ENCODE measurements at places on chromosomes 16 and 17.

- no peak for DNase-seq
These were observed 52.8 kb upstream of the MYH10 start for GRCh38 chr17:8683355-8683754.

GRCh38 chr17:10094797-10095196, 103.6 kb downstream of the GAS7 start:
- no peak for DNase-seq

GRCh38 chr17:58572846-58573245, 58.4 kb upstream of the MTMR4 start:
- no peak for DNase-seq

GRCh38 chr17:20852239-20852989, 190.4 kb downstream of the USP22 start:
- DNase-seq: no peak

DNA sequence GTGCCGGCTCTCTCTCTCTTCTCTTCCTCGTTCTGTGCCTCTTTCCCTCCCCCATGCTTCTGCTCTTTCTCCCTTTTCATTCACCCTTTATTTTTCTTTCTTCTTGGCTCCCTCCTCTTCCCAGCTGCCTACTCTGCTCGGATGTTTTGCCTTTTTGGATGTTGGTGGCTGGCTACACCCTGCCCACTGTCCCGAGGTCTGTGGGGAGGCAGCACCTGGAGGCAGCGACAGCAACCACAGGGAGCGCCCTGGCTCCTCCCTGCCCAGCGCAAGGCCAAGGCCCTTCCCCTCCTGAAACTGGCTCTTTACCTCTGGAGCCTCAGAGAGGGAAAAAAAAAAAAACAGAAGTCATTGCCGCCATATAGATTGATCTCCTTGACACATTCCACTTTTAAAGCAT, 20.0 kb downstream of the CLUAP1 start:
- no peak for DNase-seq

- DNase-seq: no peak
These were observed 81.8 kb upstream of the CCL2 start for GRCh38 chr17:34173241-34173640.

DNA sequence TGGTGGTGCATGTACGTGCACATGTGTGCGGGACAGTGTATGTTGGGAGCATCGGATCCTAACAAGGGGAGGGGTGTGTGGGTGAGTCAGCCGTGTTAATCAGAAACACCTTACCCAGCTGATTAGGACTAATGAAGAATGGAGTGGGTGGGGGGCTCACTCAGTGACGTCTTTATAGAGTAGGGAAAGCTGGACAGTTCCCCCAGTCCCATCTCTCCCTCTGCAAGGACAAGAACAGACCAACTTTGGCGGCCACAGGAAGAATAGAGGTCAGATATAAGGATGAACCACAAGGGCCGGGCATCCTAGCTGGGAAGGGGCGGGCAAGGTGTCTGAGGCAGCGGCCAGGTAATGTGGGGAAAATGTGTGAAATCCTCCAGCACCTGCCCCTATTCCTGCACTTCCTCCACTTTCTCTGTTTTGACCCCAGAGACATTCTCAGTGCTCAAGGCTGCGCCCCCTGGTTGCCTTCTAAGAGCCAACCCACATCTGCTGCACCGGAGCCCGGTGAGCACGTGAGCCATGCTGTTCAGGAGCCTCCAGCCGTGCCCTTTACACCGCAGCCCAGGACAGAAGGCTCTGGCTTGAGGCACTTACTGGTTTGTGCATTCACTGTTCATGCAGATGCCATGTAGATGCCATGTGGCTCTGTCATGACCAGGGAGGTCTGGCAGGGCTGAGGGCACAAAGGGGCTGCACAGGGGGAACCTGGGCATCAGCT, 18.9 kb upstream of the TBX21 start:
- no peak for DNase-seq

GRCh38 chr16:1557074-1557473, 23.6 kb downstream of the TMEM204 start:
- no peak for DNase-seq

DNA sequence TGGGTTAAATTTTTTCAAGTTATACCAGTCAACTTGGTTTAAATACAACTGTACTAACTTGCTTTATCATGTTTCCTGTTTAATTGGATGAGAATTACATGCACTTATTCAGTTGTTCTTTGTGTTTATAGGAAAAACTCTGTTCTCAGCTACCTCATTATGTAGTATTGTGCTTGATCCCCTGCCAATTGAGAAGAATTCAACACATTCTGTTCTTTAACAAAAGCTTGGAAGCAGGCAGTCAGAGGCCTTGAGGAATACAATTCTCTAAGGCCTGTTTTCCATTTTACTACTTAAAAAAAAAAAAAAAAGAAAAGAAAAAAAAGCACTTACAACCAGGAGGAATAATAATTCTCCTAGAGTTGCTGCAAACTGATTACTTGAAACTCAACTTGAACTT, 60.6 kb upstream of the CMIP start:
- no peak for DNase-seq

GRCh38 chr16:86245895-86246294, 264.4 kb upstream of the FOXF1 start:
- DNase-seq: no peak

GRCh38 chr16:10663146-10663545, 31.6 kb downstream of the TEKT5 start:
- no peak for DNase-seq

- no peak for DNase-seq
These were observed 810.6 kb downstream of the CDH11 start for GRCh38 chr16:64311241-64311640.

- DNase-seq: no peak
These were observed 24.8 kb downstream of the STH start for GRCh38 chr17:46023783-46024388.

- DNase-seq: no peak
These were observed 1.3 kb downstream of the ARHGAP23 start for GRCh38 chr17:38429476-38430100.

DNA sequence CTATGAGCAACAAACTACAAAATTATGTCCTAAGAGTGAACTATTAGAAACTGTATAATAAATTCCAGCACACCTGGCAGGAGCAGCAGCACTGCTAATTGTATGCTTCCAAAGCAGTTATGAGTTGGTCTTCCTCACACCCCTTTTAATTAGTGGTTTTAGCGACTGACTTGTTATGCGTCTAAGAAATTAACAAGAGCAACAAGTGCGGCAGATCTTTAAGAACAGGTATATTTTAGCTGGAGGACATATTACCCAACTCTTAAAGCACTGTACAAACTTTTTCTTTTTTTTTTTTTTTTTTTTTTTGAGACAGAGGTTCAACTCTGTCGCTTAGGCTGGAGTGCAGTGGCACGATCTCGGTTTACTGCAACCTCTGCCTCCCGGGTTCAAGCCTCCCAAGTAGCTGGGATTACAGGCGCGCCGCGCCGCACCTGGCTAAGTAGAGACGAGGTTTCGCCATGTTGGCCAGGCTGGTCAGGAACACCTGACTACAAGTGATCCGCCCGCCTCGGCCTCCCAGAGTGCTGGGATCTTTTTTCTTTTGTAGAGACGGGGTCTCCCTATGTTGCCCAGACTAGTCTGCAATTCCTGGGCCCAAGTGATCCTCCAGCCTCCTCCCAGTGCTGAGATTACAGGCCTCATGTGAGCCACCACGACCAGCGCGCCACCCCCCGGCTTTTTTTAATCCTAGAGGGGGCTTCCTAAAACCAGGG, 1.6 kb upstream of the FBXL20 start:
- no peak for DNase-seq

DNA sequence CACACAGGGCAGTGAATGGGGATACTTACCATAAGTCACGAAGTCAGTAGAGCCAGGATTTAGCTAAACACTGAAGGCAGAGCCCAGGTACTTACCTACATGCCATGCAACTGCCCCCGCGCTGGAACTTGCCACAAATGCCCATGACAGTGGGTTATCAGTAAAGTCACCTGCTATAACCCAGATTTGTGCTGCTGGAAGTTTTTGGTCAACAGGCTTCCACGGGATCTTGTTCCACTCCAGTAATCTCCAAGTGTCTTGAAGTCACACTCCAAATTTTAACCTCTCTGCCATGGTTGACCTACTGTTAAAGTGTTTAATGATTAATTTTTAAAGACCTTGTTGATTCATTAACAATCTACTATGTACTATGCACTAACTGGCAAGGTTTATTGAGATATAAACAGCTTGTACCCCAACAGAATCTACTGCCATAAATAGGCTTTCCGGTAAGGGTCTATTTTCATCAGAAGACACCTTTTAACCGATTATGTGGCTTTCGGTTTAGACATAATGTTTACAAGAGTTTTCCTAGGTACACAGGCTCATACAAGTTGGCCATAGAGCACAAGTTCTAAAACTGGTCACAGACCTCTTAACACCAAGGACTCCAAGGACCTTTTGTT, 6.3 kb upstream of the SLC5A11 start:
- DNase-seq: no peak

GRCh38 chr17:22411185-22411784, 719.0 kb downstream of the KCNJ18 start:
- no peak for DNase-seq

DNA sequence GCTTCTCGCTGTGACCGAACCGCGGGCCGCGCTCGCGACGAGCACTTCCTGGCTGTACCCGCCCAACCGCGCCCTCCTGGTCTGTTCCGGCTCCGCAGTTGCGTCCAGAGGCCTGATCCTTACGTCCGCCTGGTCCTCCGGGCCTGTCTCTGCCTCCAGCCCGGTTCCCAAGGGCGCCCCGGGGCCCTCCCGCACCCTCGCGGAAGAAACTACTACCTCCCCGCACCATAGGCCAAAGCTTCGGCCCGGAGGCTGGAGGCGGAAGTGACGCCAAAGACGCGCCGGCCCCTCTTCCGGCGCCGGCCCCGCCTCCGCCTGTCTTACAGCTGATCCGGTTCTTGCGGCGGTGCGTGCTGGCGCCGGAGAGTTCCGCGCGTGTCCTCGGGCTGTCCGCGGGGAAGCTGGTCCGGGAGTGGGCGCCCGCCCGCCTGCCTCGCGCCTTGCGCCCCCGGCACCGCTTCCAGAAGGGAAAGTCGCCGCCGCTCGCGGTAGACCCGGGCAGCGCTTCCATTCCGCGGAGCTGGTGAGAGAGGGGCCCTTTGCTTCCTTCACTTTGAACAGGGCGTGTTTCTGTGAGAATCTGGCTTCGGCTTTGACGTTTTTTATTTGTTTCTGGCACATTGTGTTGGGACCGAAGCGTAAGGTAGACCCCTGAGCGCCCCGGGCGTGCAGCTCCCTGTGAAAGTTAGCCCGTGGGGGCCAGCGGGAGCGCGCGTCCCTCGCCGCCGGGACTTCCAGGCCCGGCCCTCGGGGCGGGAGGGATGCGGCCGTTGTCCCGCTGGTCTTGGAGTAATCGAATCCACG, at the start of gene ZNF778:
TSS of gene ZNF778 (plus strand) at position 316 of the 804 bp plus-strand sequence. CDS start 3,425 bp downstream, outside the sequence.
- DNase-seq: no peak

DNA sequence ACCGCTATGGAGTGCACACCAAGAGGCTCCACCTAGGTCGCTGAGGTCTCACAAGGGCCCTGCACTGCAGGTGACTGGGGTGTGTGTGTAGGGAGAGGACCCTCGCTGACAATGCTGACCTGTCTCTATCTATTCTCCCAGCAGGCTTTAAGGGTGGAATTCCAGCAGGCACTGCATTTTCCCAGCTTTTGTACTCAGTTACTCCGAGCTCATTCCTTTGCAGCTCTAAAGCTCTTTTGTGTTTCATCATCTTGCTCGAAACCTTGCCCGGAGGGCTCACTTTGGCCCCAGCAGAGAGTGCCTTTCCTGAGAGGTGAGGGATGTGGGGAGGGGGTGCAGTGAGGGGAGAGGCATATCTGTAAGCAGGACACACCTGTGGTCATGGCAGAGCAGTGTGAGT, 39.3 kb downstream of the SMPD3 start:
- DNase-seq: no peak

GRCh38 chr17:28199115-28199514, 119.9 kb upstream of the TMEM97 start:
- no peak for DNase-seq

GRCh38 chr17:78899361-78900260, 3.4 kb downstream of the CEP295NL start:
- no peak for DNase-seq

DNA sequence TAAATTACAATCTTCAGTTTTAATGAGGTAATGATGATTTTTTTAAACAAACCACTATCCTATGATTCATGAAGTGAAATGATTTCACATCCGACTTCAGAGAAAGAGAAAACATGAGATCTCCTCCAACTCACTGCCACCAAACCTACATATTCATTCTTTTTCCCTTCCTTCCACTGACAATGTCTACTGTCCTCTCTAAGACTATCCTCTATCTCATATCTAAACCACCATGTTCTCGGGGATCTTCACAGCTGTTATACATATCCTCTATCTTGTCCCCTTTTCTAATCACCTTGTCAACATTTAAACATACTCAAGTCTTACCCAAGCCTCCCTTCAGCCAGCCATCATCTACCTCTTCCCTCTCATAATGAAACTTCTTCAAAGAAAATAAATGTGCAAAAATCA, 53.5 kb downstream of the SMURF2 start:
- DNase-seq: no peak

- DNase-seq: no peak
These were observed 22.5 kb upstream of the MAF start for GRCh38 chr16:79623062-79623461.

- no peak for DNase-seq
These were observed 16.5 kb downstream of the ASPSCR1 start for GRCh38 chr17:81993729-81994592.

GRCh38 chr16:2004795-2005517, 4.7 kb downstream of the ZNF598 start:
- DNase-seq: no peak

GRCh38 chr17:50080827-50081226, 14.3 kb upstream of the PDK2 start:
- no peak for DNase-seq
